Stimulated activated CD4-positive, alpha-beta T cell treated with anti-CD3 and anti-CD28 coated beads, Interleukin-1b, Interleukin-23, amount 100 ng/mL, for 1 hour (primary cell): ENCODE measurements at places on chromosomes 12 and 14.

- DNase-seq = no peak
These were observed 35.4 kb downstream of the DMAC2L start for GRCh38 chr14:50347521-50347920.

DNA sequence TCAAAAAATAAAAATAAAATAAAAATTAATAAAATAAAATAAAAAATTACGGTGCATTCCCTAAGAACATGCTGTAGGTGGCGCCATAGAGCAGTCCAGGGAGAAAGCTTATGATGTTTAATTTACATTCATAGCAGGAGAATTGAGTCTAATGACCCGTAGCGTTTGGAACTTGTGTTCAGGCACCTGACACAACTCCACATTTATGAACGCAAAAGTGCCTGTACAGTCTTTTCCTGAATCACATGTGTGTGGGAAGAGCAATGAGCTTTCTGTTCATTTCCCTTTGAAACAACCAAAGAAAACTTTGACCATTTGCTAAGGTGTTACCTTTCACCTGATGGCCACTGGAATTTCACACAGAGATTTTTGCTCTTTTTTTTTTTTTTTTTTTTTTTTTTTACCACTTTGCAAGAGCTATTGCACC is 60.6 kb upstream of the KCNA1 start:
- DNase-seq = no peak

GRCh38 chr14:24325963-24326362 is 8.9 kb downstream of the ADCY4 start:
- no peak for DNase-seq

GRCh38 chr14:82897469-82898308 is 1364.0 kb upstream of the SEL1L start:
- no peak for DNase-seq

DNA sequence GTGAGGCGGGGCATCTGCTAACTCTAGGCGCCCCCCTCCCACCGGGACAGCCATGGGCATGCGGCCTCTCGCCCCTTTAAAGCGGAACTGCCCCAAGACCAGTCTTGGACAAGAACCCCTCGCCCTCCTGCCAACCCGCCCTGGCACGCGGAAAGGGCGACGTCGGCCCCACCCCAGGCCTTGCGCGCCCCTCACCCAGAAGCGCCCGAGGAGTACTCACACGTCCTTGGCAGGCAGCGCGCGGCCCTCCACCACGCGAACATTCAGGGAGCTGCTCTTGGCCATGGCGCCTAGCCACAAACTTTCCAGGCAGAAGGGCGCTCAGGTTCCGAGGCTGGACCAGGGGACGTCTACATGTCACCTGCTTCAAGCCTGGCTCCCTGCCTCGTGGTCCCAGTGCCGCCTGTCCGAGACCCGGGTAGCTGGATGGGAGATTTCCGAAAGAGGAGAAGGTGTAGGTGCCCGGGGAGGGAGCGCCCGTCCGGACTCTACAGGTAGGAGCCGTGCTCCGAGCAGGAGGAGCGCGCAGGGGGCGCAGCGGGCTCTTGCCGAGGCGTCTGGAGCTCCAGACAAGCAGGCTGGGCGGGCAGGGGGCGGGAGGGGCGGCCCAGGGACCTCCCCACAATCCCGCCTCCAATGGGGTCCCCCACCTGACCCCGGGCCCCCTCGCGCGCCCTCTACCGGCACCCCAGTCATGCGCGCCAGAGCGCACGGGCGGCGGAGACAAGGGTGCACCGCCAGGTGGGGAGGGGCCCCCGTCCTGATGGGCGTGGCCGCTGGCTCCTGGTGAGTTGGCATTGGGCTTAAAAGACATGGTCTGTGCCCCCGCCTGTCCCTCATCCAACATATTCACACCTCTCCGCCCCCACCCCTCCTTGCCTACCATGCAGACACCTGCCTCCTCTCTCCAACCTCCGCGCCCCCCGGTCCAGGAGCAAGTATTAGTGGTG is at the start of gene RASAL1:
TSS of gene RASAL1 (minus strand) at position 584 of the 950 bp plus-strand sequence. CDS start at position 285, 299 bp downstream.
- DNase-seq = peak; percentile 75

- no peak for DNase-seq
These were observed 473.6 kb downstream of the BCAT1 start for GRCh38 chr12:24475337-24475736.

DNA sequence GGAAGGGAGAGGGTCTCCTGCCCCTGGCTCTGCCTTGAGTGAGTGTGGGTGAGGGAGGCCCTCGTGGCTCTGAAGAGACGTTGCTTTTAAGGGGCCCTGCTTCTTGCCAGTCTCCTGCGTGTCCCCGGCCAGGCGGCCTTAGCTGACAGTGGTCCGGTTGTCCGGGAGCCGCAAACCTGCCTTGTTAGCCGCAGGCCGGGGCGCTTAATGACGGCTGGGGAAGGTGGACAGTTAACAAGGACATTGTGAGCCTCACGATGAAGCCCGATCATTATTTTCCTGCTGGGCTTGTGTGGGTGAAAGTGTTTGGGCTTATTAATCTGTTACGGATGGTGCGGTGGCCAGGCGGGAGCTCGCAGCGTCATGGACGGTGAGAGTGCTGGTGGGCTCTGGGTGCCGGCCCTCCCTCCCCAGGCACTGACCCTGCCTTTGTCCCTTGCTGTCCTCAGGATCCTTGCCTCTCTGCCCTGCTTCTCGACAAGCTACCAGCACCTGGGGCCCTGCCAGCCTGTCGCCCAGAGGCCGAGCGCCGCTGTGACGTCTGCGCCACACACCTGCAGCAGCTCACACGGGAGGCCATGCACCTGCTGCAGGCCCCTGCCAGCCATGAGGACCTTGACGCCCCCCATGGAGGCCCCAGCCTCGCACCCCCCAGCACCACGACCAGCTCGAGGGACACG is 13.3 kb downstream of the KIF26A start:
- no peak for DNase-seq
